Activated T-helper 2 cell treated with anti-CD3 and anti-CD28 coated beads, Interferon-gamma antibody, Interleukin-2, Interleukin-4, amounts not matched to agents 10 μg/mL and 5 μg/mL and 100 μg/mL, durations not matched to agents 14 hours and 24 hours and 36 hours (primary cell): ENCODE measurements at places on chromosomes 1 and 21. TPM values are rescaled to one million over a fixed set of nuclear protein-coding genes. Genes with fewer than 3 reads are reported as not detected.
A peak's percentile ranks its signal among the peaks of the same experiment; 100 is the strongest.

GRCh38 chr1:109391157-109391556 lies 6.6 kb downstream of the SORT1 start:
- peaks cover 28% of the 10 kb centered on the region for H3K27me3 ChIP-seq
- no peak overlapping the region for H3K27ac ChIP-seq
- peaks cover 31% of the 10 kb centered on the region for H3K4me1 ChIP-seq
- no peak overlapping the region for H3K4me3 ChIP-seq

The ERRFI1 gene
- 3.1 and 3.8 TPM in 2 replicates for total RNA-seq

- DNase-seq = no peak
- no peaks in the 10 kb centered on the region for H3K36me3 ChIP-seq
- H3K4me1 ChIP-seq = no peaks in the 10 kb centered on the region
- H3K27ac ChIP-seq = no peak overlapping the region
These were observed 5.2 kb downstream of the KAZN start for GRCh38 chr1:14603645-14604044.

The DSCAM gene
- not detected in 2 replicates for total RNA-seq

The BARHL2 gene
- not detected in 2 replicates for total RNA-seq

GRCh38 chr1:52641307-52641706 lies 8.3 kb downstream of the SHISAL2A start:
- H3K4me1 ChIP-seq = peaks cover 37% of the 10 kb centered on the region
- H3K4me3 ChIP-seq = no peak overlapping the region
- no peak for DNase-seq
- H3K27me3 ChIP-seq = no peaks in the 10 kb centered on the region
- peaks cover 13% of the 10 kb centered on the region for H3K36me3 ChIP-seq

DNA sequence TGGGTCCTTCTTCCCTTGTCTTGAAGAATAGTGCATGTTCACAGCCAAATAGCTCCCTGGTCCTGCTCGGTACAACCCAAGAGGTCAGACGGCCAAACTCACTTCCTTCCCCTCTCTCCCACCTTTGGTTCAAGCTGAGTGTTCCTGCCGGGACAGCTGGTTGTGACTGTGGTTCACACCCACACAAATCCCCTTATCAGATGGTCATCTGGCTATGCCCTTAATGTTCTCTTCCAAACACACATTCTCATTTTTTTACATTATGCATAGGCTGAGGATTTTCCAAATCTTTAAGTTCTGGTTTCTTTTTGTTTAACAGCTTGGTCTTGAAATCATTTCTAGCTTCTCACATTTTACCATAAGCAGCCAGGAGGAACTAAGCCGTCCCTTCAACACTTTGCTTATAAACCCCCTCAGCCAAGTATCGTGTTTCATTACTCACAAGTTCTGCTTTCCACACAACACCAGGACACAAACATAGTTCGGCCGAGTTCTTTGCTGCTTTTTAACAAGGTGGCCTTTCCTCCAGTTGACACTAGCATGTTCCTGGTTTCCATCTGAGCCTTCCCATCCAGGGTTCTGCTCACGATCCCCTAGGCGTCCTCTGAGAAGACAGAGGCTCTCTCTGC lies 19.7 kb upstream of the TSPEAR start:
- H3K4me3 ChIP-seq = no peak overlapping the region
- H3K36me3 ChIP-seq = no peaks in the 10 kb centered on the region
- DNase-seq = no peak

The KAZN gene
- 0.68 and 1.2 TPM in 2 replicates for total RNA-seq

The TDRD10 gene
- not detected in 2 replicates for total RNA-seq

DNA sequence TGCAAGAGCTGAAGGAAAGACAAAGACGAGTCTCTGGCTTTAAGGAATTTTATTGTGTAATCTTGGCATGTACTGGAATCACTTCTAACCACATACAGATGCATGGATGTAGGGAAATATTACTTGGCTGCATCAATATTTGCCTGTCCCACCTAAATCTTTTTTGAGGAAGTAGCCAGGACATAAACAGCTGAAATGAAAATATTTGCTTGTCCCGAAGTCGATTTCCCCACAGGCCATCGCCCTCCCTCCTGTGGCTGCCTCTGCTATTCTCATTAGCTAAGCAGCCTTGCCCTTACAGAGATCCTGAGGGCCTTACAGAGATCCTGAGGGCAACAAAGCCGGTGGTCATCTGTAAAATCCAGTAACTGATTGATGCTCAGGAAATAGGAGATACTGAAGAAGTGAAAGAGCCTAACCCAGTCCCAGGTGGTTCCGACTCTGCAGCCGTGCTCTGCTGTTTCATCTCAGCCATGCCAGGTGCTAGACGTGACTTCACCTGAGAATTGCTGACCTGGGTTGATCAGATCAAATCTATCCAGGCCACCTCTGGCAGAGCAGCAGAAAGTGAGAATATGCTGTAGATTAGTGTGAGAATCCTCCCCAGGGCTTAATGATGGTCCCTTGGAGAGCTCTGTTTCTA lies 25.5 kb downstream of the MAN1C1 start:
- H3K27ac ChIP-seq = no peak overlapping the region
- peaks cover 27% of the 10 kb centered on the region for H3K4me1 ChIP-seq
- peaks cover 23% of the 10 kb centered on the region for H3K36me3 ChIP-seq
- peaks cover 77% of the 10 kb centered on the region for H3K27me3 ChIP-seq

DNA sequence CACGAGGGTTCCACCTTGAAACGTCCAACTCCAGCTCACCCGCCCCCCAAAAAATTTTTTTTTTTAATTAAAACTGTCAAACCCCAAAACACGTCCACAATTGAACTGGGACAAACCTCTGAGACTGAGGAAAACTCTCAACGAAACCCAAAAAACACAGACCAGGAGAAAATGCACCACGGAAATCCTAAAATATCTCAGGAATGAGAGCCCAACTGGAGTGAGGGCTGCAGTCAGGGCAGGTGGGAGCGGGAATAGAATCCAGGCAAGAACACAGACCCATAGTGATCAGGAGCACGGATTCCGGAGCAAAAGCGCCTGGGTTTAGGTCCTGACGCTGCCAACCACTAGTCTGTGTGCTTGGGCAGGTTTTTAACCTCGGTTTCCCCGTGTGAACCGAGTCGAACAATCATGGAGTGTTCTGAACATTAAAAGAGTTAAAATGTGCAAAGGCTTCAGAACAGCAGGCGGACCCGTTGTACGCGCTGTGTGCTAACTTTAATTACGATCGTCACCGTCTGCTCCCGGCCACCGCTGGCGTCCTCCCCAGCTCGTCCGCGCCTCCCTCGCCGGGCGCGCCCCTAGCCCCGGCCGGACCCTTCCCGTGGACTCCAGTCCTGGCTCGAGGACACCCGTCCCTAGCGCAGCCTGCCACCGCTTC lies 624 bp downstream of the ARHGAP29 start:
- peak overlapping the region; percentile 62 for H3K4me3 ChIP-seq
- no peak overlapping the region for H3K27ac ChIP-seq
- H3K36me3 ChIP-seq = no peaks in the 10 kb centered on the region
- no peak for DNase-seq
